ENCODE measurements at places on chromosomes 16 and 17.

DNA sequence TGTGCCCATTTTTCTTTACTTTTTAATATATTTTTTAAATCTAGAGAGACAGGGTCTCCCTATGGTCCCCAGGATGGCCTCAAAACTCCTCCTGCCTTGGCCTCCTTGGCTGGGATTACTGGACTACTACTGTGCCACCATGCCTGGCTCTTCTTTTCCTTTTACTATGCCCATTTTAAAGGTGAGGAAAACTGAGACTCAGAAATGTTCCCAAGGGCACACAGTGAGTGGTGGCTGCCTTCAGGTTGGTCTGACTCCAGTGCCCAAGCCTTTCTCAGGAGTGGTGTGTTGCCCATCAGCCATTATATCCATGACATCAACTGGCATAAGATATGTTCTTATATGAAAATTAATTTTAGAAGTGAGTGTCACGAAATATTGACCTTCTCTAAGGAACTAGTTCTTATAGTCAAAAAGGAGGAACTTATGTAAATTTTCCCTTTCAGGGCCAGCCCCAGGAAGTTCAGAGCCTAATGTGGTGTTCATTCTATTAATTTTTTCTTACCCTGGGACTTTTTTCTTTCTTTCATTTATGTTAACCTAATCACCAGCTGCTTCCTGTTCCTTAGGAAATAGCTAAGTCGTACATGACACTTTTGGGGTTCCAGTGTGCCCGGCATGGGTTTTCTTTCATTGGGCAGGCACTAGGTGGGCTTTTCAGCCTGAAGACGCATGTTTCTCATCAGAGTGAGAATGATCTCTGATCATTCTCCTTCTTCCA, 17.9 kb upstream of the SPN start:
- DNase-seq: no peak

GRCh38 chr17:42284024-42284369, 4.3 kb upstream of the STAT5A start:
- no peak for DNase-seq

DNA sequence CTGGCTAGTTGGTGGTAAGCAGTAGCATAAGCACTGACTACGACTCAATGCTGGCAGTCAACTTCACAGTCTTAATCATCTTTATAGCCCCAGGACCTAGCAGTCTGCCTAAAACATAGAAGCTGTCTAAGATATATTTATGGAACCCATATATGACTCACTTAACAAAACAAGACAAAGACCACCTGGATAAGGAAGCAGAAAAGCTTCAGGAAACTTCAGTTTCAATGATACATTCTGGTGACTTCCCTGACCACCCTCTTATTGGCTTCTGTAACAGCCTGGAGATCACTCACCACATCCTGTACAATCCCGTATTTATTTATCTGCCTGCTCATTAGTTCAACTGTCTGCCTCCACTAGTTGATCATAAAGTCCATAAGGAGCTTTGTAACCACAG, 95.5 kb downstream of the PMP22 start:
- no peak for DNase-seq

- no peak for DNase-seq
These were observed 324.8 kb downstream of the PMP22 start for GRCh38 chr17:14940108-14940937.

- no peak for DNase-seq
These were observed 454.1 kb downstream of the SOX9 start for GRCh38 chr17:72574675-72575510.

GRCh38 chr17:57984936-57985674, 2.9 kb downstream of the VEZF1 start:
- no peak for DNase-seq

DNA sequence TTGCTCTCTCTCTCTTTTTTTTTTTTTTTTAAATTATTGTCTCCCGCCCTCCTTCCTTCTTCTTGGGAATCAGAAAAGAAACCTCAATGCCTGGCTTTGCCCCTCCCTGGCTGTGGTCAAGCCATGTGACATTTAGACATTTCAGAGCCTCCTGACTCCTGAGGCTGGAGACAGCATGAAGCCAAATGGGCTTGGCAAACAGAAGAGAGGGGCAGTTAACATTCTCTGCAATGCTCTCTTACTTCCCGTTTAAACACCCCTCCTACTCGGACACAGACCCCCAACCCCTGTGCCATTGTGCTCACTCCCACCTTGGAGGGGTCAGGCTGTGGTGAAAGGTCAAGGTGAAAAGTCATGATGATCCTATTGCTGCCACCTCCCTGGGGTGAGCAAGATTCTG, 14.7 kb upstream of the MEOX1 start:
- DNase-seq: no peak

GRCh38 chr16:22358000-22358399, 16.4 kb downstream of the CDR2 start:
- no peak for DNase-seq

DNA sequence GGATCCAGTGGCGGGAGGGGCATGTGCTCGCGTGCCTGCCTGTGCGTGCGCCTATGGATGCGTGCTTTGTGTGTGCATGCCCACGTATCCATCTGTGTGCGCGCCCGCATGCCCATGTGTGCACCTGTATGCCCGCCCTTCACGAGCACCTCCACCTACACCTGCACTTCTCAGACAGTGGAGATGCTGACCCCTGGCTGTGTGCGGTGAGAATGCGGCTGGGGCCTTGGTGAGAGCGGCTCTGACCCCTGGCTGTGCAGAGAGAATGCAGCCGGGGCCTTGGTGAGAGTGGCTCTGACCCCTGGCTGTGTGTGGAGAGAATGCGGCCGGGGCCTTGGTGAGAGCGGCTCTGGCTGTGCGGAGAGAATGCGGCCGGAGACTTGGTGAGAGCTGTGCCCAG, 33.9 kb downstream of the AXIN1 start:
- DNase-seq: no peak

GRCh38 chr17:8018436-8018835, 16.0 kb downstream of the GUCY2D start:
- no peak for DNase-seq

DNA sequence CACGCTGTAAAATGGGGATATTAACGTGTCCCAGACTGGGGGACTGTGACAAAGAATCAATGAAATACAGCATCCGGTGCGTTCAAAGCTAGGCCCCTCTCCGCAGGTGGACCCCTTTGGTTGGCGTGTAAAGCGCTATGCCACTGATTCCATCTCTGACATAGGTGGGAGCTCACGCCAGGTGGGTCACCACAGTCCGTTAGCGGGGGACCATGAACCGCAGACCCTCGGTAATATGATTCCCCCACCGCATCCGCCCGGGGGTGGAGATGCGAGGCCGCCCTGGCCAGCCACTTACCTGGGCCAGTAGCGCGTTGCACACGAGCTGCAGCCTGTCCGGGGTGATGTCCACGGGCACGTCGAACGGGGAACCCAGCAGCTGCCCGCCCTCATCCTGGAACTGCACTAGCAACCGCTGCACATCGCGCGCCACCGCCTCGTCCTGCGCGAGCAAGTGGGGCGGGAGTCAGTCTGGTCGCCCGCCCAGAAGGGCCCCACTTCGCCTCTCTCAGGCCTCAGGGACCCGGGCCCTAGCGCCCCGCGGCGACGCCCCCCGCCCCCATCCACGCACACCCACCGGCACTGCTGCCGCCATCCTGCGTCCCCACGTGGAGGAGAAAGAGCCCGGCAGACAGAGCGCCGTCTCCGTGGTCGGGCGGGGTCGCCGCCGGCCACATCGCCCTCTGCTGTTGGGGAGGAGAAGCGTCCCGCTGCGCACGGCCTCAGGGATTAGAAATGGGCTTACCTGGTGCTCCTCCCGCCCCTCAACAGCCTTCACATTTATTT, at the start of gene NLE1:
NLE1 (minus strand) TSS at position 623 of the 786 bp plus-strand sequence; CDS start at position 595, 28 bp downstream.
- DNase-seq: peak; percentile 73

- DNase-seq: no peak
These were observed 68.2 kb downstream of the SREBF1 start for GRCh38 chr17:17768424-17769088.

DNA sequence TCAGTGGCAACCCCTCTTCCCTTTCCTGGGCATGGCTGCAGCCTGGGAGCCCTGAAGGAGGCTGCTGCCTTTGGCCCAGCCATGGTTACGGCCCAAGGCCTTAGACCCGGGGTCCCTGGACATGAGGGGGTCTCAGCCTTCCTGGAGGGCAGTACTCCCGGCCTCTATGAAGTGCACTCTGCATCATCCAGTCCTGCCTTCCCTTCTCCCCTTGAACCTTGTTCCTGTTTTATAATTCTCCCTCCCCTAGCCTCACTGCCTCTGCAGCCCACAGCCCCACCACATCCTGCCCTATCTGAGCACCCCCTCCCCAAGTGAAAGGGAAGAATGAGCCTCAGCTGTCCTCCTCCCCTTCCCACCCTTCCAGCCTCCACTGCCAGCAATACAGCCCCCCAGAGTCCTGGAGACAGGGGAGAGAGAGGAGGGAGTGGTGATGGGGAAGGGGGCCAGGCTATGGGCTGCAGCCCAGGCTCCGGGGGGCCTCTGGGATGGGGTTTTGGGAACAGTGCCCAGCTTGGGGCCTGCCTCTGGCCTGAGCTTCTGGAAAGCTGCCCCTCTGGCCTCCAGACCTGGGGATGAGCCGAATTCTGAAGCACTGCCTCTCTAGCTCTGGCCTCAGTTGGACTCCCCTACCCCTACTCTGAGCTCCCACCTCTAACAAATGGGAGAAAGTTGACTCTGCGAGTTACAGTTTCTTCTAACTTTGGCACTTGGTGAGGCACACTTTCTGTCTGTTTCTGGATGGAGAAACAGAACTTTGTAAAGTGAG, 7.6 kb downstream of the CCR7 start:
- no peak for DNase-seq

DNA sequence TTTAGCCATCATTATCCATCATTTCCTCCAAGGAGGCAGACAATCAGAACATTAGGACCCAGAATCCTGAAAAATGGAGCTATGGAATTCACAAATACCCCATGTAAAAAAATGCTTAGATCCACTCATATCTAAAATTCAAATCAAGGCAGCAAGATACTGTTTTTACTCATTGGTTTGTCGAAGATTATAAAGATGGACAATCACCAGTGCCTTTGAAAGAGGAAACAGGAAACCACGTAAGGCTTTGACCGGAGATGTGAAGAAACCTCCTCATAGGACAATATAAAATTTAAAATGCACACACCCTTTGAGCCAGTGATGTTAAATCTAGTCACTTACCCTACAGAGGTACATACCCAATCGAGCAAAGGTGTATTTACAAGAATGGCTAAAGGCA, 130.0 kb downstream of the XYLT1 start:
- no peak for DNase-seq

DNA sequence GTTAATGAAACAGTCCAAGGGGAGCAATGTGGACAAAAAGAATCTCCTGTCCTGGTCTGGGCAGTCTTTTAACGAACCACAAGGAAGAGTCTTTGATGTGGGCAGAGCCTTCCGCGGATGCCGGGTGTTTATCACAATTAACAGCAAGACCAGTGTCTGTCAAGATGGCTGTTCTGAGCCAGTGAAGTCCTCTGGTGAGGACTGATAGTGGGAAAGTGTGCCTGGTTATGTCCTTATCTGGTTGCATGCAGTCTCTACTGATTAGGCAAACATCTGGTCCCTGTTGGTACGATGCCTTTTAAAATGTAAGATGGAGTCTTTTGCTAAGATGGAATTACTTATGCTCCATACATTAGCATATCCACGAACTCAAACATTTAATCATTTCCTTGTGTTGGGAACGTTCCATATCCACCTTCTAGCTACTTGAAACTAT, 88.5 kb downstream of the ZNF18 start:
- DNase-seq: no peak

- no peak for DNase-seq
These were observed 36.8 kb downstream of the ERCC4 start for GRCh38 chr16:13956635-13957196.

DNA sequence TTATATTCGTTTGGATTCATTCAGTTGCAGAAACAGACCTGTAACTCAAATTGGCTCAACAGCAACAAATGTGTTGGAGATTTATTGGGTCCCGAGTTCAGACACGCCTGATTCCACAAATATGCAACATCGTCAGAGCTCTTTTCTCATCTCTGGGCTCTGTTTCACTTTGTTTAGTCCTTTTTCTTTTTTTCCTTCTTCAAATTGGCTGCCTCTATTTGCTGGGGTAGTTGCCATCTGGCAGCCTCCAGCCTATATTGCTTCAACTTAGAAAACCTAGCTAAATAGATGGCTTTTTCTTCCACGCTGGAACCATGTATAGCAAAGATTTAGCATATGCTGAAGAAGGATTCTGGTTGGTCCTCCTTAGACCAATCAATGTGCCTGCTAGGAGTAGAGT, 398.5 kb downstream of the RBFOX1 start:
- DNase-seq: no peak

DNA sequence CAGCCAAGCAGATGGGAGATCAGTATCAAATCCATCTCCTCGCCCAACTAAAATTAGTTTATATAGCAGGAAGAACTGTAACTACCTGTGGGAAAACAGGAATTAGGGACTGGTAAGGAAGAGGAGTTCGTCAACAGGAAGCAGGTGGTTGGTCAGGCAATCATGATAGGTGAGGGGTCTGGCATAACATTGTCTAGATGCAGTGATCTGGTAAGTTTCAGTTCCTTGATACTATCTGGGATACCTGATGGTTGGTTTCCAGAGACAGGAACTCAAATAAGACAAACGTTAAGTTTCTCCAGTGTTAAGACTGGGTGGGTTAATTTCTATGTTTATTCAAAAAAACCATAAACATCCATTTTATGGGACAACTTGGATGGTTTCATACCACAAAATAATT, 53.8 kb downstream of the CEP112 start:
- no peak for DNase-seq

DNA sequence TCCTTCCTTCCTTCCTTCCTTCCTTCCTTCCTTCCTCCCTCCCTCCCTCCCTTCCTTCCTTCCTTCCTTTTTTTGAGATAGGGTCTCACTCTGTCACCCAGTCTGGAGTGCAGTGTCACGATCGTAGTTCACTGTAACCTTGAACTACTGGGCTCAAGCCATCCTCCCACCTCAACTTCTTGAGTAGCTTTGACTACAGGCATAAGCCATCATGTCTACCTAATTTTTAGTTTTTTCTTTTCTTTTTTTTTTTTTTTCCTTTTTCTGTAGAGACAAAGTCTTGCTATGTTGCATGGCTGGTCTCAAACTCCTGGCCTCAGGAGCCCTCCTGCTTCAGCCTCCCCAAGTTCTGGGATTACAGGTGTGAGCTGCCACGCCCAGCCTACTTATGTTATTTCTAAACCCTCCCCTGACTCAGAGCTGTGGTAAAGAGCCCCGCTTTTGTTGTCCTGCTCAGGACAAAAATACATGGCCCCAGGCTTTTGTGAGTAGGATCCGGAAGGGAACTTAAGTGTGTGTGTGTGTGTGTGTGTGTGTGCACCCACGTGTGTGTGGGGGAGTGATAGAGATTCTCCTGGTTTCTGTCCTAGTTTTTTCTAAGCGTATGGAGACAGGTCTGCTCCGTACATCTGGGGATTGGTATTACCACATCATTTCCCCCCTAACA, 67.1 kb downstream of the PRKCB start:
- DNase-seq: no peak
